GM12865 (cell line): ENCODE measurements at places on chromosomes 3 and 15.

- peak; percentile 87 for DNase-seq
These were observed 8.5 kb upstream of the ILDR1 start for GRCh38 chr3:122030381-122031122.

- no peak for DNase-seq
These were observed 387.4 kb downstream of the RBMS3 start for GRCh38 chr3:29668233-29668632.

DNA sequence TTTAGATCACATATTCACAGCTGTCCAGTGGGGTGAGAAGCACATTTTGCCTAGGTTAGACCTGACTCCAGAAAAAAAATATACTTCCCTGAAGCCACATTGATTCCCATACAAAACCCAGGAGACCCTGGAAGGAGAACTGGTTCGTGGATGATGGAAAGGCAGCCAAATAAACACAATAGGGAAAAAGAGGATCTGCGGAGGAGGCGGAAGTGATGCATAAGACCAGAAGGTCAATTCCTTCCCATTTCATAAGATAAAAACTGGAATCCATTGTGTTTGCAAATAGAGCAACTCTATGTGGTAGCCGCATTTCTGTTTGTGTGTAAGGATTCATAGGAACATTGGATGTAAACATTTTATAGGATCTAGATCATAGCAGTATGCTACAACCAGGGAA is 781.9 kb upstream of the GRM7 start:
- DNase-seq: no peak

GRCh38 chr15:72034859-72035650 is 82.9 kb downstream of the MYO9A start:
- no peak for DNase-seq

DNA sequence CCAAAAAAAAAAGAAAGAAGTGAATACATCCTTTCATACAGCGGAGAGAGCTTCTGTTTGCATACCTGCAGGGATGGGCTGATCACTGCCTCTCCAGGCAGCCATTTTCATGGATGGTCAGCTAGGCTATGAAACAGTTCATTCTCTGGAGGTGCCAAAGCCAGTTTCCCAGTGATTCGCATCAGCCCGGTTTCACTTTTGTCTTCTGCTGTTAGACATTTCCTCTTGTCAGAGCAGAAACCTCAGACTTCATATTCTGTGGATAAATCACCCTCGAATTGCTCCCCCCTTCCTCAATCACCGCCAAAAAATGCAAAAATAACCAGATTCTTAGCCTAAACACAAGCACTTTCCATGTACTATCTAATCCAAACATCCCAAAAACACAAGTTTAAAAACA is 225.6 kb downstream of the ADAMTS9 start:
- DNase-seq: peak; percentile 10

GRCh38 chr3:41874022-41874421 is 87.9 kb downstream of the ULK4 start:
- DNase-seq: no peak

- no peak for DNase-seq
These were observed 140.6 kb upstream of the PRR20G start for GRCh38 chr3:127428344-127428997.

DNA sequence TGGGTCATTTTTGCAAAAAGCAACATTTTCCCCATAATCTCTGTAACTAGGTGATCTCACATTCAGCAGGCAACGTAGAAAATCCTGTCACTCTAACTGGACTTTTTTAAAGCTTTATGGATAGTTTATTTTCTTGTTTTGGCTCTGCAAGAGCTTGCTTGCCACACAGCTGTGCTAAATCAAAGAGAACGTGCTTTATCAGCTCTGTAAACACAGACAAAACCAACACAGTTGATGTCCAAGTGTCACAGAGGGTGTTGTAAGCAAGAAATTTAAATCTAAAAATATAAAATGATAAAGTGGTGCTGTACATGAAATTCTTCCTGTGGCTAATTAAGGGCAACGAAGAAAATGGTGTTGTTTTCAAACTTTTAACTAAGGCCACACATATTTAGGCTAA is 97.5 kb upstream of the STAC start:
- DNase-seq: no peak

- DNase-seq: no peak
These were observed 173.7 kb downstream of the ATG7 start for GRCh38 chr3:11445883-11446282.

DNA sequence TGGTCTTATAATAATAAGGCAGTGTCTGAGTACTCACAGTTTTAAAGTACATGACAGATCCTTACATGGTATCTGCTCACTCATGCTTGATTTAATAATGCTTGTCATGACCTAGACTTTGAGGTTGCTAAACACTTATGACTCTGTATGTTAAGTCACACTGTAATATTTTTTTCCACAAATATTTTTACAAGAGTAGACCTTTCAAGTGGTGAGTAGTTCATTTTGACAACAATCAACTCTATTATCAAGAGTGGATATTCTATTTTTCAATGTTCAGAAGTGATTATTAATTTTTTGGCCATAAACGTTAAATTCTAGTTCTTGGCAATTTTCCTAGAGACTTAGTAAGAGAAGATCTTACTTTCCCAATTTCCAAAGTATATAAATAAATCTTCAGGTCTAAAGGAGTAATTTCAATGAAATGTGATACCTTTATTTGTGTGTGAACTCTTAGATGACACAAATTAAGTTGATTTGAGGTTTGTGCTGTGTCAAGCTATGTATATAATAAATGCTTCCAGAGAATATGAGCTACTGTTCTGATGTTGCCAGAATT is 104.5 kb downstream of the NLGN1 start:
- DNase-seq: no peak

DNA sequence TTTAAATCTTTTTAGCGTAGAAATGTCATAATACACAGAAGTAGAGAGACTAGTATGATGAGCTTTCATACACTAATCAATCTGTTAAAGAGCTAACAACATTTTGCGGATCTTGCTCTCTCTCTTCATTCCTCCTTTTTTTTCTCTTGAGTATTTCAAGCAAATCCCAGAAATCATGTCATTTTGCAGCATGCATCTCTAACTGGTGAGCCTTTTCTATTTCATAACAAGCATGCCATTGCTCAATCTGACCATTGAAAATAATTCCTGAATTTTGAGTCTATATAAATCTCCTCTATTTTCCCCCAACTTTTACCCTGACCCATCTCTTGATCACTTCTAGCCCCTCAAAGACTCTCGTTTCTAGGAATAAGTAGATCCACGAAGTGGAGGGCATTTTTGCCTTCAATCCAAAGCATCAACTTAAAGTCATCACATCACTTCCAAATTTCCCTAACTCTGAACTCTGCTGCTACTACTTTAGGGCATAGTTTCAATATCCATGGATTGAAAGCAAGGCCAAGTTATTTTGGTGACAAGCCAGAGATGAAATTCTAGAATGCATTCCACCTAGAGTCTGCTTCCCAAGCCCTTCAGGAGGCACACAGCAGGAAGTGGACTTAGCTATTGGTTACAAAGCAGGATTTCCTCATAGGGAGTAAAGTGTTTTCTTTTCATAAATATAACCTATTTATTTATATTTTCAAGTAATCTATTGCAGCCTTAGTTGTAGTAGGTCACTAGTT is 253.5 kb upstream of the ZPLD1 start:
- DNase-seq: no peak

- peak; percentile 93 for DNase-seq
These were observed 261.3 kb downstream of the RPLP1 start for GRCh38 chr15:69713726-69714559.

GRCh38 chr3:57150113-57150581 is 15.0 kb downstream of the IL17RD start:
- DNase-seq: no peak

- no peak for DNase-seq
These were observed 141.5 kb upstream of the PLXND1 start for GRCh38 chr3:129747992-129748391.

GRCh38 chr3:61858054-61858453 is 296.7 kb downstream of the PTPRG start:
- no peak for DNase-seq

- DNase-seq: no peak
These were observed 206.5 kb downstream of the CBLB start for GRCh38 chr3:105662306-105662705.

DNA sequence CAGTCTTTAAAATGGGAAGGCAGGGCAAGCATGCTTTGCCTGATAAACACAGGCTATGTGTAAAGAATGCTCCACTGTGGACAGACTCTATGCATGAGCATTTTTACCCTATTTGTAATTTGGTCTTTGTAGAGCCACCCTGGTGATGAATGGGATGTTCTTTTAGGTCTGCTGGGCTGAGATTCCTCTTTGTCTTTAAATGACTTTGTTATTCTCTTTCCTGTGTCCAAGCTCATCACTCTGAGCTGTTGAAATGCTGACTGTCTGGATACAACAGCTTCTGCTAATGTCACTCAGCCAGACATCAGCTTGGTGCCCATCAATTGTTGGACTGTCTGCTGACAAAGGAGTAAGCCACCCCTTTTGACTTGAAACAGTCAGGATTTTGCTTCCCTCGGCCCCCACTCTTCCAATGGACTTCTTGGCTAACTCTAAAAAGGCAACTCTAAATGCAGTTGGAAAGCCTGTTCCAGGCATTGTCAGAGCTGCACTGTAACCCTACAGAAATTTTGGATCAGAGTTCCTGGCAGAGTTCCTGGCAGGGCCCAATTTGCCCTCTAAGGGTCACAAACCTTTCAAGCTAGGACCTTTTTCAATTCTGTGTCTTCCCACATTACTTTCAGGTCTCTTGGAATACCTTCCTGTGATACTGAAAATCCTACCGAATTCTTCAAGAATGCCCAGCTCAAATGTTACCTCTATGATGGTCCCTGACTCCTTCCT is 40.5 kb upstream of the EIF1B start:
- no peak for DNase-seq

- no peak for DNase-seq
These were observed 66.6 kb downstream of the C3orf20 start for GRCh38 chr3:14741510-14741909.

DNA sequence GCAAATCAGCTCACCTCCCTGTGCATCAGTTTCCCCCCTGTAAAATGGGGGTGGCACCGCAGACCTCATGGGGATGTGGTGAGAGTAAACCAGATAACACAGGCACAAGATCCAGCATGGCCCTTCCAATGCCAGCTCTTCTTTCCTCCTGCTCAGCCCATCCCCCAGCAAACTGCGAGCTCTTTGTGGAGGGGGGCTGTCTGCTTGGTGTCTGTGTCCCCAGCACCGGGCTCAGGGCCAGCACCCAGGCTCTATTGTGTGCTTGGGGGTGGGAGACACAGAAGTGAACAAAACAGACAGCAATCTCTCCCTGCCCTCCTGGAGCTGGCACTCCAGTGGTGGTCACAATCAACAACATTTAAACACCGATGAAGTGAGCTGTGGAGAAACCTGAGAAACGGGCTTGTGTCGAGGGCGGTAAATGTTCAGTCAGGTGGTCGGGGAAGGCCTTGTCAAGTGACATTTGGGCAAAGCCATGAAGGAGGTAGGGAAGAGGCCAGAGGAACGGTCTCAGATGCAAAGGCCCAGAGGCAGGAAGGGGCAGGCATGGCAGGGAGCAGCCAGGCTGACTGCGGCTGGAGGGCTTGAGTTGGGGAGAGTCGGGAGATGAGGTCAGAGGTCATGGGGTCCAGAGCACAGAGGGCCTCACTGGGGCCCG is 28.4 kb downstream of the GRIP2 start:
- DNase-seq: no peak

DNA sequence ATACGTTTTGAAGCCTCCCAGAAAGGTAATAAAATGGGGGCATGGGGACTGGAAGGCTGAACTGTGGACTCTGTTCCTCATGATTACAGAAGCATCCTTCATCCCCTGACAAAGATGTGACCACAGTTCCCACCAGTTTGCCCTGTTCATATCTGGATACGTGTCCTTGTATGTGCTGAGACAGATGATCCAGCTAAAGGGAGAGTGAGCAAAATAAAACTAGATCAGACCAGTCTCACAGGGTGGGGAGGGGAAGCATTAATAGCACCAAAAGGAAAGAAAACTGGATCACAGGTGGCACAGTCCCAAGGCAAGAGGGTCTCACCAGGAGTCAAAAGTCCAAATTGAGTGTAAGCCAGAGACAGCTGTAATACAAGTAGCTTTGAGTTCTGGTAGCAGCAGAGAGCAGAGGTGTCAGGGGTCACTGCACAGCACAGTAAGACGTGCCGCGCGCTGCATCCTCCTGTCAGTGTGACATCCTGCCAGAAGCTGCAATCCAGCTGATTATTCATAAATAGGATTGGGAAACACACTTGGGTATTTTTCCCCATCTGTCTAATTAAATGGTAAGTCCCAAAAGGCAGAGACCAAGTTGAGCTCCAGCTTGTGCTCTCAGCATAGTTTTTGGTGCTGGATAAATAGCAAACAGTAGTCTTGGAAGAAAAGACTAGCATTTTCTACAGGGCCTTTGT is 560.0 kb upstream of the CFAP20DC start:
- no peak for DNase-seq

GRCh38 chr15:99683000-99683670 is 50.1 kb downstream of the LYSMD4 start:
- DNase-seq: no peak

DNA sequence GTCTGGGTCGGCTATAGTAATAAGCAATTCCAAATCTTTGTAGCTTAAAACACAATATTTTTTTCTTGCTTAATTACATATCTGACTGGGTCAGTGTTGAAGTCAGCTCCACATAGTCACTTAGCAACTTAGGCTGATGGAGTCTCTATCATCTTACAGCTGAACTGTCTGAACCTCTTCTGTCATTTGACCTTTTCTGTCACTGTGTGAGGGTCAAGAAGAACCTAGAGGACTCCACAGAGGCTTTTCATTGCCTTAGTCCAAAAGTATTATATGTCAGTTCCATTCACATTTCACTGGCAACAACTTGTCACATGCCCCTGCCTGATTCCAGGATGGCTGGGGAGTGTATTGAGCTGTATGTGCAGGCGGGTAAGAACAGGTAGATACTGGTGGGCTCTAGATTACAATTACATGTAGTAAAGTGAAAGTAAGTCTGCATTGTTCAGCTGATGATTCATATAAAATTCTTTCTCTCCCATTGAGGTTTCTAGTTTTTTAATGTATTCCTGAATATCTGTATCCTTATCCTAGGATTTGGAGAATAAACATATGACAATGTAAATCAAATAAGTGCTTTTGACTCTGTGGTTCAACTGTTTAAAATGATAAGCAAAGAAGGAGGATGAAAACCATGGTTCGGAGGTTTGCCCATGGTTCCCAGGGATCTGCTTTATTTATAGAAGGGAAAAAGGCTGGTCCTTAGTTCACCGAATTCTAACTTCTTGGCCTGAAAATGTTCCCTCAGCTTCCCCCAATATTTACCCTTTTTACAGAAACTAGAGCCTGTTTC is 5.8 kb upstream of the ARPP21 start:
- no peak for DNase-seq

DNA sequence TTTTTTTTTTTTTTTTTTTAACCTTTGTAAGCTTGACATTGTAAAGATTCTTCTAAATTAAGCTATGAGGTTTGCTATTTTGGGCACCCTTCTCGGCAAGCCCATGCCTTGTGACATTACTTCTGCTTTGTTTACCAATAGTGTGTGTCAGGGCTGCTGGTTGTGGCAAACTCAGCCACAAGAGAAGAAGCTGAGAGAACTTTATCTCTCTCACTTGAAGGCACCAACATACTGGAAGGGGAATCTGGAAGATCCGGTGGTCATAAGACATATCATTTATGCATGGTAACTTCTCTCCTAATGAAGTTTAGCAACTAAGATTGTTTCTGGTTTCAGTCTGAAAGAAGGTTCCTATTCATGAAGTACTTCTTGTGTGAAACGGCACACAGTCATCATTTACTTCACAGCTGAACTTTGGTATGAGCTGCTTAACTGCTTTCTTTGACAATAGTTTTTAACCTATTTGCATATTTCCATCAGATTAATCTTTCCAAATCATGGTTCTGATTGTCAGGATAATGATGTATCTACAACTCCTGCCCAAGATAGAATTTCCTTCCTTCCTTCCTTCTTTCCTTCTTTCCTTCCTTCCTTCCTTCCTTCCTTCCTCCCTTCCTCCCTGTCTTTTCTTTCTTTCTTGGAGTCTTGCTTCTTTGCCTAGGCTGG is 189.3 kb downstream of the NFKBIZ start:
- DNase-seq: peak; percentile 73
